ENCODE measurements at places on chromosomes 3 and 15. TPM values are rescaled to one million over a fixed set of nuclear protein-coding genes. Genes with fewer than 3 reads are reported as not detected.

- no peak for DNase-seq
These were observed 137.4 kb downstream of the TBC1D5 start for GRCh38 chr3:17605032-17605431.

- no peak for DNase-seq
These were observed 46.8 kb downstream of the PIK3CA start for GRCh38 chr3:179194931-179195330.

DNA sequence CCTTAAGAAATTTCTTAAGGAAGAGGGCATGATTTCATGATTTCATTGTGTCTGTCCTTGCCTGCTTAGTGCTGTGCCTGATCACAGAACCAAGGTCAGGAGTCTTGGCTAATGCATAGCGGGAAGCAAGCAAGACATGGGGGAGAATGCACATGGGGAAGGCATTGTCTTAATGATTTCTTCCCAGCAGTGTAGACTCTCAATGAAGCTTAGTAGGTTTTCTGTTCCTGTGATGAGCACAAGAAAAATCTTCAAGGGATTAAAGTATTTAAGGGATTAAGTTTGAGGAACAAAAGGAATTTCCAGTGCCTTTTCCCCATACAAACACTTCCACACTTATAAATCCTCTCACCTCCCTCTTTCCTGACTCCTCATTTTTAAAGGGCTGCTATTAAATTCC lies 46.9 kb upstream of the SEMA6D start:
- DNase-seq: no peak

DNA sequence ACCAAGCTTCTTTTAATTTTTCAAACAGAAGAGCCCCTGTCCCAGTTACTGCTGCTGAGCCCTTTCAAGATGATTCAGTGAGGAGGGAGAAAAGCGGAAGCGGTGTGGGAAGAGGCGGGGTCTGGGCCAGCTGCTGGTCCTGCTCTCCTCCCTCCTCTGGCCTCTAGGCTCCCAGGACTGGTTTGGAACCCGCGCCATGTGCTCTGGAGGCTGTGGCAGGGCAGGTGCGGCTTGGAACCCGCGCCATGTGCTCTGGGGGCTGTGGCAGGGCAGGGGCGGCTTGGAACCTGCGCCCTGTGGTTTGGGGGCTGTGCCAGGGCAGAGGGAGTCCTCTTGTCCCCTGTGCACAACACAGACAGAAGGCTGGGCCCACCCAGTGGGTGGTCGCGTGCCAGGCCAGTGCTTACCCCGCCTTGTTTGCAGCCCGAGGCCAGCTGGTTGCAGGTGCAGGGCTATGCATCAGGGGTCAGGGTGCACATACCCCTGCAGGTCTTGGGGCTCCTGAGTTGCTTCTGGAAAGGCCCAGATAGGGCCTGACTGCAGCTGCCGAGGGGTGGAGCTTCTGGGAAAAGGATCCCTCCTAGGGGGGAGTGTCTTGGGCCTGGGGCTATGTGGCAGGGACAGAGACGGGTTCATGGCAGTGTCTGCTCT lies 12.2 kb downstream of the ALG1L2 start:
- DNase-seq: no peak

GRCh38 chr3:182785142-182785541 lies 8.2 kb upstream of the ATP11B start:
- no peak for DNase-seq

GRCh38 chr3:78967061-78967460 lies 800.7 kb downstream of the ROBO1 start:
- DNase-seq: no peak

DNA sequence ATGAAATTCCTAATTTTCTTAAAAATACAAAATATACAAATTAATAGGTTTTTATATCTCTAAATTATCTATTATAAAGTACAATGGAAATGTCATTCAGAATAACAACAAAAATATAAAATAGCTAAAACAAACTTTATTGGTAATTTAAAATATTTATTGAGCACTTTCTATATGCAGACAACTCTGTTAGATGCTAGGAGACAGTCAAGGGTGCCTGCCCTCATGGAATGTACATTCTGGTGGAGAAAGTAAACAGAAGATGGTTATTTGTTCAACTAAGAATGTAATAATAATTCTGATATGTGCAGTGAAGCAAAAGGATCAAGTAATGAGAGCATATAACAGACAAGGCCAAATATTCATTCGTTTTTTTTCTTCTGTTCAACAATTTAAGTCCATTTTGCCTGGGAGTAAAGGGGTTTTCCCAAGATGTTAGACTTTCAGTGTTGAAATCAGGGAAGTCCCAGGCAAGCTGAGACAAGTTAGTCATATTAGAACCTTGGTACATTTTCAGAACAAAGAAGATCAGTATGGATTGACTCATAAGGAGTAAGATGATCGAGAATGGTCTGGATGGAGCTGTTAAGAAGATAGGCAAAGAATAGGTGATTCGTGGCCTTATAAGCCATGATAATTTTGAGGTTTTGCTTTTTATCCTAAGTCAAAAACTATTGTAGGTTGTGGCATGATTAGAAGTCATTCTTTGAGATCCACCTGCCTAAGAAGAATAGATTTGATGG lies 150.2 kb upstream of the MLF1 start:
- DNase-seq: no peak

- peak; percentile 91 for DNase-seq
These were observed 1.9 kb downstream of the SPINT1 start for GRCh38 chr15:40845511-40846284.

DNA sequence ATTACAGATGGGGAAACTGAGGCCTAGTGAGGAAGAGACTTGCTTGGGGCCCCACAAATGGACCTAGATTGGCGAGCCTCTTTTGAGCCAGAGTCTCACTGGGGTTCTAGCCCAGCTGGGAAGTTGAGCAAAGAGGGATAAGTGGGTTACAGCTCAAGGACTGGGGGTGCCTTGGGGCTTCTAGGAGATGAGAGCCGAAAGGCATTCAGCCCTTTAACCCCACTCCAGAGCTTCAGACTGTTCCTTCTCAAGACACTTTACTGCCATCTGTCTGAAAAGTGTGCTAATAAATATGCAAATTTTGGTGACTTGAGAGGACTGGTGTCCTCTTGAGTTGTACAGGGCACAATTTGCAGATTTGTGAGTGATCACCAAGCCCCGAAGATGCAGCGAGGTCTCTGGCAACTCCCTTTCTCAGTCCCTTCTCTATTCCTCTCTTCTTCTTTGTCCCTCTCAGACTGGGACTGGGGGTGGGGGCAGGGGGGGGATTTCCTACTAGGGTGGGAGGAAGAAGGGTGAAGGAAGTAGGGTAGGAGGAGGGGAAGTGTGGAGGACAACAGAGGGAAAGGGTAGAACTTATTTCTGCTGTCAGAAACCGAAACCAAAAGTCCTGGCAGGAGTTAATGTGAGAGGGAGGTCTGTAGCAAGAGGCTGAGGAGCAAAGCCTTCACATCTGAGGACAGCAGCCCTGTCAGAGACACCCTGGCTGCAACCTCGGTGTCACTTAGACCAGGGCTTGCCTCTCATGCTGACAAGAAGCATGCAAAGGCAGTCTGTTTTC lies 16.2 kb upstream of the ANKDD1A start:
- no peak for DNase-seq

Gene GOLIM4
- total RNA-seq: 76.6 TPM

Gene SLC28A1
- 2.6 TPM for total RNA-seq

Gene FANCD2OS
- not detected for total RNA-seq
